ENCODE measurements at places on chromosomes 12 and 14. TPM values are rescaled to one million over a fixed set of nuclear protein-coding genes. Genes with fewer than 3 reads are reported as not detected.

- no peak for DNase-seq
These were observed 15.0 kb upstream of the LTBP2 start for GRCh38 chr14:74627076-74627475.

GRCh38 chr12:38427442-38427841 is 110.9 kb downstream of the ALG10B start:
- DNase-seq: no peak

DNA sequence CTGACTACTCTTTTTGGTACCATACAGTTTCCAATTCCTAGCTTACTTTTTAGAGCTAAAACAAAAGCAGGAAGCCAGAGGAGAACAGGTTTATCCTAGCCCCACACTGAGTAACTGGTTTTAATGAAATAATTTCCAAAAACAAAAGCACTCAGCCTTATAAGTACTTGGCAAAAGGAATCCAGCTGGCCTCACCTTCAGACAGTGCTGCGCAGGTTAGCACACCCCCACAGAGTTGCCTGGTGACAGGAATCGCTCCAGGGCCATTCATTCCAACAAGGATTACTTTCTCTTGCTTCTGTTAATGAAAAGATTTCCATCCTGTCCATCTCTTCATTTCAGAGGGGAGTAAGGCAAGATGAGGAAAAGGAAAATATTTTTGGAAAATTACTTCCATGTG is 84.6 kb downstream of the SCFD1 start:
- no peak for DNase-seq

GRCh38 chr12:56998981-56999380 is 7.4 kb downstream of the ZBTB39 start:
- no peak for DNase-seq

- DNase-seq: no peak
These were observed 10.9 kb upstream of the IL22 start for GRCh38 chr12:68264158-68264855.

DNA sequence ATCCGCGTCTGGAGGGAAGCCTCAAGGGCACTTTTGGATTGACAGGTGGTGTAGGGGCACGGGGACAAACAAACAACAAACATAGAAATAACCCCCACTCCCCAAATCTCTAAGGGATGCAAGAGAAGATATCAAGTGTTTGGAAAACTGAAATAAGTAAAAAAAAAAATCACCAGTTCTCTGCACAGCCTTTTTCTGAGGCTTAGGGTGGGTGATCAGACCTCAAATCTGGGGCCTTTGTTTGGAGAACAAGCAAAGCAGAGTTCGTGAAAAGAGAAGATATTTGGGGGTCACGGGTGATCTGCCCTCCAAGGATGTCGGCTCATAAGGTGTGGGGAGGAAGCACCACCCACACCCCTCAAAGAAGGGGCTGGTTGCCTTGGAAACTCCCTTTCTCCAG is 10.7 kb downstream of the TBX5 start:
- DNase-seq: no peak

- DNase-seq: no peak
These were observed 215.4 kb upstream of the RTL1 start for GRCh38 chr14:101118746-101119591.

DNA sequence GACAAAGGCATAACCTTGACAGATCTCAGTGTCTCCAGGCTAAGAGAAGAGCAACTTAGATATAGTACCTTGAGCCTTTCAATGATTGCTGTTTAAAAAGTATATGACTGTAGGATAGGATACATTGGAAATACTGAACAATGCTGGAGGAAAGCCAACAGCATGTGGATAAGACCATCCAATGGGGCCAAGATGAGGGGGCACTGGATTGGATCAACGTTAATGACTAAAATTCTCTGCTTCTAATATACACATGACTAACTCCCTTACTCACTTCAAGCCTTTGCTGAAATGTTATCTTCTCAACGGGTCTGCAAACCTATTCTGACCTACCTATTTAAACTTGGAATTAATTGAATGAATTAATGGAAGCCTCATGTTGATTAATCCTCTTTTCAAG is 354.9 kb downstream of the RAD51B start:
- no peak for DNase-seq

DNA sequence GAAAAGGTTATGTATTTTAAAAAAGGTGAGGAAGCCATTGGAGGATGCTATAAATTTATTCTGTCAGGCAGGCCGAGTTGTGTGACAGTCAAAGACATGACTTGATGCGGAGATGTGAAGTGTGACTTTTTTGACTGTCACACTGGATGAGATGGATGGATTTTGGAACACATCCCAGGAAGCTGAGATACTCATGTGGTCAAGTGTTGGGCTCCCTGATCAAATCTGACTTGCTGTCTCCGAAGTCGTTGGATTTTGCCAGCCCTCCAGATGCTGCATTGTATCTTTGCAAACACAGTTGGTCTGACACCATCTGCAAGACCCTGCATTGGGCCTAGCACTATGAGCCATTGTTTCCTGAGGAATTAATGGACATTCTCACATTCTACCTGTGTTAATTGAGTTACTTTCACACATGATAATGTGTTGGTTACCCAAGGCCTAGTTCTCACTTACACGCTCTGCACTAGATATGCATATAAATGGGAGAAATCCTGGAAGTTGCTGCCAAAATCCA is 204.0 kb upstream of the PRKD1 start:
- DNase-seq: no peak

GRCh38 chr12:48998497-48999353 is 450 bp downstream of the DDN start:
- DNase-seq: peak; percentile 17

DNA sequence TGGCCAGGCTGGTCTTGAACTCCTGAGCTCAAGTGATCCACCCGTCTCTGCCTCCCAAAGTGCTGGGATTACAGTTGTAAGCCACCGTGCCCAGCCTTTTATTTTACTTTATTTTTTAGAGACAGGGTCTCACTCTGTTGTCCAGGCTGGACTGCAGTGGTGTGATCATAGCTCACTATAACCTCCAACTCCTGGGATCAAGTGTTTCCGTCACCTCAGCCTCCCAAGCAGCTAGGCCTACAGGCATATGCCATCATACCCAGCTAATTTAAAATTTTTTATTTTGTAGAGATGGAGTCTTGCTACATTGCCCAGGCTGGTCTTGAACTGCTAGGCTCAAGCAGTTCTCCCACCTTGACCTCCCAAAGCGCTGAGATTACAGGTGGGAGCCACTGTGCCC is 3.7 kb downstream of the TPCN1 start:
- no peak for DNase-seq

DNA sequence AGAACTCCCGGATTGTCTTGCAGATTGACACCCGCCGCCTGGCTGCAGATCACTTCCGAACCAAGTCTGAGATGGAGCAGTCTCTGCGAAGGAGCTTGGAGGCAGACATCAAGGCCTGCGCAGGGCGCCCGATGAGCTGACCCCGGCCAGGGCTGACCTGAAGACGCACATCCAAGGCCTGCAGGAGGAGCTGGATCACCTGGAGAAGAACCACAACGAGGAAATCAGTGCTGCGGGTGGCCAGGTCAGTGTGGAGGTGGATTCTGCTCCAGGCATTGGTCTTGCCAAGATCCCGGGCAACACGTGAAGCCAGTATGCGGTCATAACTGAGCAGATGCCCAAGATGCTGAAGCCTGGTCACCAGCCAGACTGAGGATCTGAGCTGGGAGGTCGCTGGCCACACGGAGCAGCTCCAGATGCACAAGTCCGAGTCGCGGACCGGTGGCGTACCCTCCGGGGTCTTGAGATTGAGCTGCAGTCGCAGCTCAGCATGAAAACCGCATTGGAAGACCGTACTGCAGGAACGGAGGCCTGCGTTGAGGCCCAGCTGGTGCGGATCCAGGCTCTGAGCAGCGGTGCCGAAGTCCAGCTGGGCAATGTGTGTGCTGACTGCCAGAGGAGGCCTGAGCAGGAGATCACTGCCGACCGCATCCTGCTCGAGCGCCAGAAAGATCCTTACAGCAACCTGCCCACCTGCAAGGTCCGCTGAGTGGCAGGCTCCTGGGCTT is 12.4 kb upstream of the A2M start:
- no peak for DNase-seq

- peak; percentile 95 for DNase-seq
These were observed 5.1 kb downstream of the CISTR start for GRCh38 chr12:53746592-53747092.

DNA sequence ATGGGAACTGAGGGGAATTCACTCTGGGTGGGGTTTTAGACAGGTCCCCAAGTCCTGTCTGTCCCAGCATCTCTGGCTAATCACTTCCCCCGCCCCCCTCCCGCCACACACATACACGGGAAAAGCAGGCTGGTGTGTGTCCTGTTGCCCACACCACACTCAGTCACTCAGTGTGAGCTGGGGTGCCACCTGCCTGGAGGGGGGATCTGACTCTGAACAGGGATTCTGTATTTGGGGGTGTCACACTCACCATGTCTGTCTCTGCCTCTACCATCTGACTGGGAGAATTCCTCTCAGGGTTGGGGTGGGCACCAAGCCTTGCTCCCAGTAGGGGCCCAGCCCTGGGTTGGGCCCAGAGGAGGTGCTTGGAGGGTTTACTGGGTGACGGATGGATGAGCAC is 31.1 kb downstream of the SH2B3 start:
- no peak for DNase-seq

DNA sequence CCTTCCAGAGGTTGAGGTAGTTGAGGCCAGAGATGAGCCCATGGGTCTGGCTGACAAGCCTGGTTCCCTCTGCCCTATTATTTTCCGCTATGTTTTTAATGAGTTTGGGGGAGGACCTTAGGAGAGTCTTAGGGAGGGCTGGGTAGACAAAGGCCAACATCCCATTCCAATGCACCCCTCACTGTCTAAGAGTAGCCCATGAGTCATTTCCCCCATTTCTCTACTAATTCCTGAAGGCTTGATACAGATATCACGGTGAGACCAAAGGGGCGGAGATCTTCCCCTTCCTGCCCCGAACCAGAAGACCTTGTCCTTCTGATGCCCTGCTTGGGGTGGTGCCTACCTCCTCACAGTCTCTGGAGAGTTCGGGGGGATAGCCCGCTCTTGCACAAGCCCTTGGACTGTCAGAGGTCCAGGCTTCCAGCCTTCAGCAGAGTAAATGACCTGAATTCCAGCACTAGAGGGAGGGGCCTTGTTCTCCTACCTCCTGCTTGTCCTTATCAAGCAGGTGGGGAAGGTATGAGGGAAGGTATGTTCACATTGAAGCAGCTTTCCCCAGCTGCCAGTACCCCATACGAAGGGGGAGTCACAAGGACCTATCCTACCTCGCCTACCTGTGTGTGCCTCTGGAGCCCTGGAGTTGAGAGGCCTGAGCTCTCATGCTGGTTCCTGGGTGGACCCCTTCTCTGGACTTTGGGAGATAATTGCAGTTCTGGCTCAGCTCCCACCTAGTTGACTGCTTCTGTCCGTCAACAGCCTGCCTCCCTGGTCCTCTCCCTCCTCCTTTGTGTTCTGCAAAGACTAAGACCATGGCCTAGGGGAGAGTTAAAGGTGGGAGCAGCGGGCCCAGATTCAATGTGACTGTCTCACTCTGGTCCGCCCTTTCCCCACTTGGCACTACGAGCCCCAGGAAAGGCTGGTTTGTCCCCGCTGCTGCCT is 3.7 kb downstream of the PSMB11 start:
- no peak for DNase-seq

DNA sequence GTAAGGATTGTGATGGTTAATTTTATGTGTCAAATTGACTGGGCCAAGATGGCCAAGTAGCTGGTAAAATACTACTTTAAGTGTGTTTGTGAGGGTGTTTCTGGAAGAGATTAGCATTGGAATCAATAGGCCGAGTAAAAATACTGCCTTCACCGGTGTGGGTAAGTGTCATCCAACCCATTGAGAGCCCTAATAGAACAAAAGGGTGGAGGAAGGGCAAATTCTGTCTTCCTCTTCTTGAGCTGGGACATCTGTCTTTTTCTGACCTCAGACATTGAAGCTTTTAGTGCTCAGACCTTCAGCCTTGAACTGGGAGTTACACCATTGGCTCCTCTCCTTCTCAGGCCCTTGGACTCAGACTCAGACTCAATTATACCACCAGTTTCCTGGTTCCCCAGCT is 8.0 kb upstream of the ETV6 start:
- DNase-seq: no peak

GRCh38 chr14:96126339-96126782 is 78.3 kb upstream of the BDKRB2 start:
- no peak for DNase-seq

The SLC5A8 gene
- 0.12 TPM for total RNA-seq

The MAP3K9 gene
- 23.3 TPM for total RNA-seq

DNA sequence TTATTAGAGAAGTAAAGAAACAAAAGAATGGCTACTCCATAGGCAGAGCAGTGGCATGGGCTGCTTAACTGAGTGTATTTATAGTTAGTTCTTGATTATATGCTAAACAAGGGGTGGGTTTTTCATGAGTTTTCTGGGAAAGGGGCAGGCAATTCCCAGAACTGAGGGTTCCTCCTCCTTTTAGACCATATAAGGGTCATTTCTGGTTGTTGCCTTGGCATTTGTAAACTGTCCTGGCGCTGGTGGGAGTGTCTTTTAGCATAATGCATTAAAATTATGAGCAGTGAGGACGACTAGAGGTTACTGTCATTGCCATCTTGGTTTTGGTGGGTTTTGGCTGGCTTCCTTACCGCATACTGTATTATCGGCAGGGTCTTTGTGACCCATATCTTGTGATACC is 40.1 kb downstream of the CCDC60 start:
- no peak for DNase-seq

The AHSA1 gene
- total RNA-seq: 287 TPM

DNA sequence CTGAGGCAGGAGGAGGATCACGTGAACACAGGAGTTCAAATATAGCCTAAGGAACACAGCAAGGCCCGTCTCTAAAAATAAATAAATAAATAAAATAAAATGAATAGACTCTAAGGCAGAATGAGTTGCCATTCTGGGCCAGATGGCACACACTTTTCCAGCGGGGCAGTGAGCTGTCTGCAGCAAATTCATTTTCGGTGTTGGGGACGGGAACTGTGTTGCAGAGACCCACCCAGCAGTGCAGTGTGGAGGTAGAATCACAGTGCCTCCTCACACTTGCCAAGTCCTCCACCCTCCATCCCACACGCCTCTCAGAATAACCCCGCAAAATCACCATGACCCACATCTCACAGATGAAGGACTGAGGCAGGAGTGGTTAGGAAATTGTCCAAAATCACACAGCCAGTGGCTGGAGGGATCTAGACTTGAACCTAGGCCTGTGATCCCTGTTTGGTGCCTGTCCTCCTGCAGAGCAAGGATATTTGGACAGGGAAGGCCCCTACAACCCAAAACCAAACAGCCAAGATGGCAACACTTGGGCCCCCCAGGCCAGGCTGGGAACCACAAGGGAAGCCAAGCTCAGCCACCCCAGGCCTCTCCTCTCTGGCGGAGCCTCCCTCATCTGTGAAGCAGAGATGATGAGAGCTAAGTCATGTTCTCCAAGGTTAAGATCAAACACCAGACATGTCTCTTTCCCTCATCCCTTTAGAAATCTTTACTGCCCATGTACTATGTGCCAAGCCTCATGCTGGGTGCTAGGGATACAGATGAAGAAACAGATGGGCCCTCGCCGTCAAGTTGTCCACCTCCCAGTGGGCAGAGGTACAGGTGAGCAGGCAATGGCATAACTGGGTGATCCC is 152.7 kb downstream of the DPF3 start:
- DNase-seq: no peak

- DNase-seq: no peak
These were observed 32.3 kb downstream of the PLEKHG3 start for GRCh38 chr14:64736271-64737169.
